Left hindlimb (tissue), 1 donor: ENCODE measurements at places on chromosomes 3 and 15.
A peak's percentile ranks its signal among the peaks of the same experiment; 100 is the strongest.

GRCh38 chr15:59550530-59550929 is 61.1 kb upstream of the GCNT3 start:
- DNase-seq, result no peak

DNA sequence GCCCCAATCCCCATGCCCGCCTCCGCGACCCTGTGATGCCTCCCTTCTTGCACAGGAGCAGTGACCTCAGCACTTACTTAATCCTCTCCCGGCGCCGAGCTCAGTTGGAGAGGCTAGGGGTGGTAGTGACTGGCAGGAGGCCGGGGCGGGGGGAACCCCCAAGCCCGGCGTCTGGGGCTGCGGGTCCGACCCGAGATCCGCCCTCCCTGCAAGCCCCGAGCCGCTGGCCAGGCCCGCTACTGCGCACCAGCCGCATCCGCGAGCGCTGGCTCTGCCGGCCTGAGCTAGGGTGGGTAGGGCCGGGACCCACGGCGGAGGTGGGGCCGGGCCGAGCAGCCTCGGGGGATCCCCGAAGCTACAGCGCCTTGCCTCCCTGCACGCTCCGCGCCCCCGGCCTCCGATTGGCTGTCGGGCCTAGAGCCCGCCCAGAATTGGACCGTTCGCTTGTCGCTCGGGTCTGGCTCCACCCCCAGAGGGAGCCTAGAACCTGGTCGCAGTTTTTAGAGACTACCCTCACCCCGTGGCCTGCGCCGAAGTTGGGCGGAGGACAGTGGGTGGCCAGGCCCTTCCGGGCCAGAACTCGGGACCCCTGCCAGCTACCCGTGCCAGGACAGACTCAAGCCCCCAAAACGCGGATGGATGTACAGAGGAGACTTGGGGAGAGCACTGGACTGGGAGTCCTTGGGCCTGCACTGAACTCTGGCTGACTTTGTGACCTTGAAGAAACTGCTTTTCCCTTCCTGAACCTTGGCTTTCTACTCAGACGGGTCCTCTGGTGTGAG is at the start of gene C3orf18:
TSS of gene C3orf18 (minus strand) at position 362 of the 782 bp plus-strand sequence. CDS start 2,048 bp downstream, outside the sequence.
- DNase-seq, result peak; percentile 92

GRCh38 chr3:57331078-57331610 is 38.7 kb upstream of the ASB14 start:
- DNase-seq, result no peak

GRCh38 chr3:187359798-187360486 is 8.2 kb upstream of the RTP4 start:
- DNase-seq, result no peak

DNA sequence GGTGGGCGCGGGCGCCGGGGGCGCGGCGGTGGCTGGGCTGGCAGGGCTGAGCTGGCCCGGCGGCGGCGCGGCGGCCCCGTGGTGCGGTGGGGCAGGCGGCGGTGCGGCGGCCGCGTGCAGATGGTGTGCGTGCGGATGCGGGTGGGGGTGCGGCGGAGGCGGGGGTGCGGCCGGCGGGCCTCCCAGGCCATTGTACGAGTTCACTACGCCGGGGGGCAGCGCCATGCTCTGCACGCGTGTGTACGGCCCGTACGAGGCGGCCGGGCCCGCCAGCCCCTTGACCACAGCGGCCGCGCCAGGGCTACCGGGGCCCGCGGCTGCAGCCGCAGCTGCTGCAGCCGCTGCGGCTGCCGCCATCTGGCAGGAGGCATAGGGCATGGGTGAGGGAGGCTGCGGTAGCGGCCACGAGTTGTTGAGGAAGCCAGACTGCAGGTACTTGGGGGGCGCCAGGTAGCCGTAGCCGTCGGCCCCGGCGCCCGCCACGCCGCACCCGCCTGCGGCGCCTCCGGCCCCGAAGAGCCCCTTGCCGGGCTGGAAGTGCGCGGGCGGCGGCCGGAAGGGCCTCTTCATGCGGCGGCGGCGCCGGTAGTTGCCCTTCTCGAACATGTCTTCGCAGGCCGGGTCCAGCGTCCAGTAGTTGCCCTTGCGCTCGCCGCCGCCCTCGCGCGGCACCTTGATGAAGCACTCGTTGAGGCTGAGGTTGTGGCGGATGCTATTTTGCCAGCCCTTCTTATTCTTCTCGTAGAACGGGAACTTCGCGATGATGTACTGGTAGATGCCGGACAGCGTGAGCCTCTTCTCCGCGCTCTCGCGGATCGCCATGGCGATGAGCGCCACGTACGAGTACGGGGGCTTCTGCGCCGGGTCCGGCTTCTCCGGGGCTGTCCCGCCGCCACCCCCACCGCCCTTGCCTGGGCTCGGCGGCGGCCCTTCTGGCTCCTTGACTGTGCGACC is 951 bp downstream of the FOXL2 start:
- DNase-seq, result no peak

DNA sequence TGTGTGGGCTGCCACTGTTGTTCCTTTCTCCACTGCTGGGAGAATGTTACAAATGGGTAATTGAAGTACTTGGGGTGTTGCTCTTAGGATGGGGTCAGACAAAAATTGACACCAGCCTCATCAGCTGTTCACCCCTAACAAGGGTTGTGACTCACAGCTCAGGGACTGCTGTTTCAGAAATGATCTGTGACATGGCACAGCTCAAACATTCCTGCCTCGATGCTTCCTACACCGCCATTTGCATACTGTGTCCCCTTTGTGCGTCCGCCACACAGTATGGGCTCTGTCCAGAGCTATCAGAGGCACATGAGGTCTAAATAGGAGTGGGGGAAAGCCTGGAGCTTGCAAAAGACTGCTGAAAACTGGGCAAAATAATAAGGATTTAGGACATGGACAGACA is 43.9 kb downstream of the CCNL1 start:
- no peak for DNase-seq

GRCh38 chr3:105401254-105401653 is 34.5 kb downstream of the ALCAM start:
- no peak for DNase-seq

DNA sequence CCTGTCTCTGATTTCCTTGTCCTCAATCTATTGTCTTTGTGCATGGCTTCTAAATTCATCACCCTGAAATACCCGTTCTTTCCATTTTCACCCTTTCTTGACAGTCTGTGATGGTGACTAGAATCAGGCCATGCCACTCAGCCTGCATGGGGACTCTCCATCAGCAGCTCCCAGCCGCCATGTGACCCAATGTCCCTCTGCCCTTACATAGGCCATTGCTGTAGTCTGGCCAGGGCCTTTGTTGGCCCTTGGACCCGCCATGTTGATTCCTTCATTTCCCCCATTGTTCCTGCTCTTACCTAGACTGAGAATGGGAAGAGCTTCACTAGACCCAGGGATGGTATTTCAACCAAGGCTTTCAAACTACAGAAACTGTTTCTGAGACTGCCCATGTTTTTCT is 45.8 kb downstream of the SPSB4 start:
- DNase-seq, result no peak

DNA sequence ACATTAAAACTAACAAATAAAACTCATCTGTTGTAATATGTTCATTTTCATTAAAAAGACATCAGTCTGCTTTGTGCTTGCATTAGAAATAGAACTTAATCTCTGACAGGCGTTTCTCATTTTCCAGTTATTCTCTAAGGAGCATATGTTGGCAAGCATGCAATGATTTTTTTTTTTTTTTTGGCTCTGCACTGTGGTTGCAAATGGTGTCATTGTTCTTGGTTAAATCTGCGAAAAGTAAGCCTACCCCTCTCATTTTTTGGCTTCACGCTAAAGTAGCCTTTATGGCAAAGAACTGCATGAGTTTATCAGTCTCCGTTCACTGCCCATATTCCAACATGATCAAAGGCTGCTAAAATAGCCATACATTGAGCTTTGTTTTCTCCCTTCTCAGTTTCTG is 403.2 kb downstream of the MECOM start:
- DNase-seq, result no peak

- DNase-seq, result no peak
Observed at GRCh38 chr3:78762121-78762520, 1005.7 kb downstream of the ROBO1 start.

GRCh38 chr3:61450866-61451265 is 110.5 kb upstream of the PTPRG start:
- no peak for DNase-seq

GRCh38 chr3:147113293-147114044 is 292.9 kb downstream of the ZIC4 start:
- DNase-seq, result no peak

DNA sequence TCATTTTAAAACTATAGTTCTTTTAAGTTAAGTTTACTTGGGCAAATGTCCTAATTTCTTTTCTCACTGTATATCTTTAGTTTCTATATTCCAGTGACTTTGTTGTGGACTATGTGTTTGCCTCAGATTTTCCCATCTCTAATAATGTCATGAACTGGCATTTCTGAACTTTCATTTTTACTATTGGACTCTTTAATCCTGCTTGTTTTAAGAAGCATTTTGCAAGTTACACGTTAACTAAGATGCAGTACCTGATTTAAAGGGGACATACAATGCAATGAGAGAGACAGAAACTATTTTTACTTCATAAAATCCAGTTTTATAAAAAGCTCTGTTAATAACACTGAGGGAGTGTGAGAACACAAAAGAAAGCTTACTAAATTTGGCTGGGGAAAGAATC is 58.6 kb upstream of the PHLDB2 start:
- no peak for DNase-seq

GRCh38 chr3:127457094-127457475 is 133.4 kb downstream of the TPRA1 start:
- no peak for DNase-seq

DNA sequence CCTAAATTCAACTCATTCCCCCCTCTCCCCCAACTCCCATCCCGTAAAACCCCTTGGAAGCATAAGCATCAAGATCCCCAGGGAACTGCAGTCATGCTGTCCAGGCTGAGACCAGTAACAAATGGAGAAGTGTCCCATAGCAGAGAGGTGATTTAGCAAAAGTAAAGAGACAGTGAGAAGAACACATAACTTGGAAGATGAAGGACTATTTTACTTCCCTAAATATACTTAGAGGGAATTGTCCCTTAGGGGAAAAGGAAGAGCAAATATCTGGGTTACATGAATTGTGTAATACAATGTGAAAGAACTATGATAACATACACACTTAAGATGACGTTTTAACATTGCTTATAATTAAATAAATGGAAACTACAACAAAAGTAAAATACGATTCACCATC is 61.6 kb upstream of the LRRFIP2 start:
- no peak for DNase-seq

DNA sequence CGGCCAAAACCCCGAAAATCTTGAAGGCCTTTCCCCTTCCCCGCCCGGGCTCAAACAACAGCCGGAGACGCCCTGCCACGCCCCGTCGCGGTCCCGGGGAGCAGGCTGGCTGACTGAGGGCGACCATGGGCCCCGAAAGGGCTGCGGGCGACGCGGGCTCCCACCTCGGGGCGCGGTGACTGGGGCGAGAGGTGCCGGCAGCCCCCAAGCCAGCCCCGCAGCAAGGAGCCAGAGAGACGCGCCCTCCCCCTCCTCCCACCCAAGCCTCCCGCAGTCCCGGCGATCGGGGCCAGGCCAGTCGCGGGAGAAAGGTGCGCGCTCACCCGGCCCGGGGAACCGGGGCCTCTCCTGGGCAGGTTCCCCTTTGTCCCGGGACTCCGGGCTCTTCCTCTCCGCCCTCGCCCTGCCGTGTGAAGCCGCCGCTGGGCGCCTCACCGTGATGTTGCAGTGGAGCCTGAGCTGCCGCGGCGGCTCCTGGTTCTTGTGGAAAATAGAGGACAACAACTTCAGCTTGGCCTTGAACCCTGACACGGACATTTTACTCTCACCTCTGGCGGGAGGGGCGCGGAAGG is 30.6 kb upstream of the ZSCAN2 start:
- DNase-seq, result peak; percentile 66

GRCh38 chr3:99084156-99084555 is 182.7 kb upstream of the DCBLD2 start:
- no peak for DNase-seq

DNA sequence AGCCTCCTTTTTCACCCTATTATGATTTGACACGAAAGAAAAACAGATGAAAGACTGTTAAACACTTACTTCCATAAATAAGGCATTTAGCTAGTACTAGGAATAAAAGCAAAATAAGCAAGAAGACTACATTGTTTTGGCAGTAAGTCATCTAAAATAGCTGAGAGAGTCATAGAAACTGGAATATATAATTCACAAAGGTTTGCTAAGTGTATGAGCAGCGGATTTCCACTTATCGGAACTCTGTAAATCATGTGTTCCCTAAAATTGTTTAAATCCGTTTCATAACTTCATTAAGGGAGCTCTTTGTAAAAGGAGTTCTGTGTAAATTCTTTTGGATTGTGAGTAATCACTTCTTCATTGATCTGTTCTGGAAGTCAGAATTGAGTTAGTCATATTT is 202.5 kb upstream of the CBLB start:
- DNase-seq, result no peak

- no peak for DNase-seq
Observed at GRCh38 chr3:119428538-119428937, 34.9 kb downstream of the TMEM39A start.

DNA sequence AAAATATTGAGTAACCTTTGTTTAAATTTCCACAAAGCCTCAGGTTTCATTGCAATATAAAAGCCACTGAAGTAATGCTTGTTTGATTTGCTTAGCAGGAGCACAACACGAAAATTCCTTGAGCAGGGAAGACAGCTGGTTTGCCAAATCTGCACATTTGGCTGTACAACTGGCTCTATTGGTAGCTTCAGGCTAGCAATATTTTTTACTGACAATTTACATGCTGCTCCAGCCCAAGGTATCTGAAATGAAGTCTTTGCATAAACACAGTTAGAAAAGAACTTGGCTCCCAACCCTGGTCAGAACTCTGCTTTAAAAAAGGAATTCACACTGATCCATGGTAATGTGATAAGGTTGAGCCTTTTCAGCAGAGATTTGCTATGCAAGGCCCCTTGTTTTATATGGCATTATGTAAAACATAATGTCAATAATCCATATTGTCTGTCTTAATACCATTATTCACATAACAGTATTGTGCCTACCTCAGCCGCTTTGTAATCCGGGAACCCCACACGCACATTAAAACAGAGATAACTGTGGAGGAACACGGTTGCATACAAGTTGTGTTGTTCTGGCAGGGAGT is 55.7 kb upstream of the CHL1 start:
- no peak for DNase-seq

- DNase-seq, result no peak
Observed at GRCh38 chr3:9949626-9950025, 2.6 kb downstream of the PRRT3 start.

GRCh38 chr3:3081381-3082233 is 28.6 kb downstream of the IL5RA start:
- DNase-seq, result no peak

DNA sequence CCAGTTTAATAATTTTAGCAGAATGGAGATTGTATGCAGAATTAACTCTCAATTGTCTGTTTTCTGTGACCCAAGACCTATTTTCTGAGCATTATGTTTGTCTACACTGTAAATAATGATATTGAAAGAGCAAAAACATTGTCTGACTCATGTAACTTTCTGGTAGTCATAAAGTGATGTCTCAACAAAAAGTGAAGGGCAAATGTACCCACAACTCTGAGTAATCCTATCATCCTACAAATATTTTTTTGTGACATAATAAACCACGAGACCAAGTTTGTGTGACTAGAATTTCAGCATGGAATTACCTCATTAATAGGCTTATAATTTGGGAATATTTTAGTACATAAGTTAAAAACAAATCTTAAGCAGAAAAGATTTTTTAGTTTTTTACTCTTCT is 15.4 kb upstream of the ABHD10 start:
- DNase-seq, result no peak
